ENCODE measurements at places on chromosomes 11 and 22.

- no peak for DNase-seq
Observed at GRCh38 chr11:76767659-76768058, 15.5 kb upstream of the TSKU start.

DNA sequence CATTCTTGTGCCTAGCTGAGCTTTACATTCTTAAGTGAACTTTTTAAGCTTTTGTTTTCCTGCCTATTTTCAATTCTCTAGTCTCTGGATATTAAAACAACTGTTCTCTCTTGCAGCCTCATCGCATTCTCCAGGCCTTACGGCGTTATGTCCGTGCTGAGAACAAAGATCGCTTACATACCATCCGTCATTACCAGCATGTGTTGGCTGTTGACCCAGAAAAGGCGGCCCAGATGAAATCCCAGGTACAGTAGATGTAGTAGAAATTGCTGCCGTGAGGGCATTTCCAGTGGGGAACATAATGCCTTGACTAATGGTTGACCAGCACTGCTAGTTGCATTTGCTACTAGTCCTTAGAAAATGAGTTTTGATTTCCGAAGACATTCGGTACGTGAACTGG lies 29.7 kb upstream of the ST14 start:
- no peak for DNase-seq

- DNase-seq, result no peak
Observed at GRCh38 chr11:61335355-61335710, 2.3 kb downstream of the TKFC start.

GRCh38 chr11:96035031-96035739 lies 111.3 kb upstream of the MTMR2 start:
- DNase-seq, result no peak

DNA sequence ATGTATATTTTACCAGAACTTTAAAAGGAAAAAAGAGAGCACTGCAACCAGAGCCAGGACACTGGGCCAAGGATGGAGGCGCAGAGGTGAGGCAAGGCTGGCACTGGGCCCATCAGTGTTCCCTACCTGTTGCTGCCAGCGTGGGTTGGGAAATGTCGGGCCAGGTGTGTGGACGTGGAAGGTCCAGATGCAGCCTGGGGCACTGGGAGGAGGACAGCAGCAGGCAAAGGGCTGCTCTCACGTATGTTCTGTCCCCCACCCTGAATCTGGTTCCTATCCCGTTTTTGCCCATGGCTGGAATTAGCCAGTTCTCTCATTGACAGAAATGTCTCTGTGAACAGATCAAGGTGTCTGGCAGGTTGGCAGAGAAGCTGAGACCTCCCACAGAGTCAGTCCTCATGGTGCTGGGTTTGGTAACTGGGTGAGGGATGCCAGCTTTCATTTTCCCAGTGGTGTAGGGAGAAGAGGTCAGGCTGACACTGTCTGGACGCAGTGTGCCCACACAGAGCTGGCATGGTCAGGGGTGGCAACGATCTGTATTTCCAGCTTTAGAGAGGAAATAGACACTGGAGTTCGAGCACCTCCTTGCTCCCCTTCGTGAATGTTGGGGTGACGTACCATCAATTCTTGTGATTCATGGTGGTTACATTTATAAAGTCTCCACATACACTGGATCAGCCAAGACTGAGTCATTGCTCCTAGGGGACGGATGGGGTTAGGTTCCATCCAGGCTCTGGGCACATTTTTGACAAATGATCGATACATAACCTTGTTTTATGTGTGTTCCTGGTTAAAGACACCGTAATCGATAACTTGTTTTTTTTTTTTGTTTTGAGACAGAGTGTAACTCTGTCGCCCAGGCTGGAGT lies 4.3 kb upstream of the PNPLA3 start:
- DNase-seq, result peak; percentile 69

GRCh38 chr11:118649941-118650340 lies 29.5 kb downstream of the TREH start:
- DNase-seq, result no peak

DNA sequence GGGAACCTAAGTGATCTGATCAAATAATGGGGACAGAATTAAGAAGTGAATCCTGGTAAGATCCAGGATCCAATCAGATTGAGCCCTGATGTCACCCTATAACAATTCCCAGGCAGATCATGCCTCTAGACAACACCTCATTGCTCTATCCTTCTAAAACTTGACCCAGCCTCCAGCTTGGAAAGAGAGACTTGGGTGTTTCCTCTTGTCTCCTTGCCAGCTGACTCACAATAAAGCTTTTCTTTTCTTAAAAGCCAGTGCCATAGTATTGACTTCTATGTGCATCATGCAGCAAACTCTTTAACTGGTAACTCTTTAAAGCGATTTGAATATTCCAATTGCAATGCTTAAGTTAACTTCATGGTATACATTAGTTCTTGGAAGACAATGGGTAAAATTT lies 109.6 kb upstream of the CHORDC1 start:
- DNase-seq, result no peak

- peak; percentile 38 for DNase-seq
Observed at GRCh38 chr11:128898580-128899344, 7.6 kb downstream of the KCNJ5 start.

DNA sequence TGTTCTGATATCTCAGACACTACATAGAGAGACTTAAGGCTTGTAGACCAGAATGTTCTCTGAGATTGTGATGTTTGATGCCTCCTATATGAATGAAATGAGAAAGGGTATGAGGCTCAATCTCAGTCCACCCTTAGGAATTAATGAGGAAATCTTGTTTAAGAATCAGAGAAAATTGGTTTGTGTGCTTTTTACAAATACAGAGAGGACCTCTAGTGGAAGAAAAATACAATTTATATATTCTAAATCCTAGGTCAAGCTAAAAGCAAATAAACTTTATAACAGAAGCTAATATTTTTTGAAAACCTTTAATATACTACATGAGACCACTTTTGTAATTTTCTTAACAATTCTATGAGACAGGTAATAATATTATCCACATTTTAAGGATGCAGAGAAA lies 5.0 kb upstream of the OR52H1 start:
- no peak for DNase-seq

DNA sequence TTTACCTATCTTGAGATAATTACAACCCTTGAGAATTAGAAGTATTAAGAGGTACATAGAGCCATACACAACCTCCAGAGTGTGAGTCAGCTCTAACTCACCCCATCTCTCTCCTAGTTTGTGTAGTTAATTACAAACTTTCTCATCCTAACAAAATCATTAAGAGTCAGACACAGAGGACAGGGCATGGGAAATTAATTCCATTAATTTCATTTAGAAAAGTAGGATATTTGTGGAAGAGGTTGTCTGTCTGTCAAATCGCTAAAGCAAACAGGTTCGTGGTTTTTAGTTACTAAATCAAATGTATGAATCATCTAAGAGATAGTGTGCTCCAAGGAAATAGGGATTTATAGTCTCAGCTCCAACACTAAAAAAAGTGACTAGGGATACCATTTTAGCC lies 1261.4 kb upstream of the TENM4 start:
- no peak for DNase-seq

DNA sequence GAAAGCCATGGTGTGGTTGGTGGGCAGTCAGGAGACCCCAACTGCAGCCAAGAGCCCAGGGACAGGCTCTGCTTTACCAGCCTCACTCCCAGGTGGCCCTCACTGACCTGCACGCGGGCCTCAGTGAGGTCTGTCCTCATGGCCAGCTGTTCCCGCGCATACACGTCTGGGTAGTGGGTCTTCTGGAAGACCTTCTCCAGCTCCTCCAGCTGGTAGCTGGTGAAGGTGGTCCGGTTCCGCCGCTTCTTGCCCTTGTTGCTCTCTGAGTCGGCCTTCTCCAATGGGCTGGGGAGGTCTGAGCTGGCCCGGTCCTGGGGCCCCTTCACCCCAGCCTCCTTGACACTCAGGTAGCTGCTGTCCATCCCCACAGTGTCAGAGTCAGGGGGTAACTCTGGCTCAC lies 34.7 kb downstream of the ALX4 start:
- DNase-seq, result no peak

DNA sequence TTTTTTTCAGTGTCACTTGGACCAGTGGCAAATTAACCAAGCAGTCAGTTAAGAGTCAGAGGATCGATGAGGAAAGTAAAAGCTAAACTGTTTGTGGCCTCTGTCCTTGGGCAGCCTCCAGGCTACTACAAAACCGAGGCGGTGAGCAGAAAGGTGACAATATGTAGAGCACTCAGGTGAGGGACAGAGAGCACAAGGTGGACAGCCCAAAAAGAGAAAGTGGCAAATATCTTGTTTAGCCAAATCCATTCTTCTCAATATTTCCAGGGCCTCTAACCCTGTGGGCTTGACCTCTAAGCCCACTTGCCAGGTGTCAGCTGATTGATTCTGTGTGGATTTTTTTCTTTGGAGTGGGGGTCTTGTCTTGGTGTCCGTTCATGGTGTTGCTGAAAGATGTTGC lies 4202.2 kb upstream of the OR11H1 start:
- DNase-seq, result no peak

GRCh38 chr11:3177931-3178330 lies 12.8 kb upstream of the OSBPL5 start:
- peak; percentile 64 for DNase-seq

Measured in EH (cell line).